ENCODE measurements at places on chromosomes 6 and 20.

DNA sequence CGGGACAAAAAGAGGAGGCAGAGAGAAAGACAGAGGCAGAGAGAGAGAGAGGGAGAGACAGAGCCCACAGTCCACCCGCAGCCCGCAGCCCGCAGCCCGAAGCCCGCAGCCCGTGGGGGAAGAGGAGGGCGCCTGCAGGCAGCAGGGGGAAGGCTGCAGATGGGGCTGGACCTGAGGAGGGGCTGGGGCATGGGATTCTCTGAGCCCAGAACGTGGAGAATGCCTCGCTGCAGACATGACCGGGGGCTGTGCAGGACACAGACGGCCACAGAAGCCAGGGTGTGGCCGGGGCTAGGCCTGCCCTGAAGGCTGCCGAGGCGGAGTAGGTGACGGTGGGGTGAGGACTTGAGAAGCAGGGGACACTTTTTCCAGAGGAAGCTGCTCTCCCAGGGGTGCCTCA lies 6.5 kb upstream of the SLCO4A1 start:
- no peak for DNase-seq

GRCh38 chr6:118387921-118388701 lies 160.0 kb upstream of the PLN start:
- no peak for DNase-seq

DNA sequence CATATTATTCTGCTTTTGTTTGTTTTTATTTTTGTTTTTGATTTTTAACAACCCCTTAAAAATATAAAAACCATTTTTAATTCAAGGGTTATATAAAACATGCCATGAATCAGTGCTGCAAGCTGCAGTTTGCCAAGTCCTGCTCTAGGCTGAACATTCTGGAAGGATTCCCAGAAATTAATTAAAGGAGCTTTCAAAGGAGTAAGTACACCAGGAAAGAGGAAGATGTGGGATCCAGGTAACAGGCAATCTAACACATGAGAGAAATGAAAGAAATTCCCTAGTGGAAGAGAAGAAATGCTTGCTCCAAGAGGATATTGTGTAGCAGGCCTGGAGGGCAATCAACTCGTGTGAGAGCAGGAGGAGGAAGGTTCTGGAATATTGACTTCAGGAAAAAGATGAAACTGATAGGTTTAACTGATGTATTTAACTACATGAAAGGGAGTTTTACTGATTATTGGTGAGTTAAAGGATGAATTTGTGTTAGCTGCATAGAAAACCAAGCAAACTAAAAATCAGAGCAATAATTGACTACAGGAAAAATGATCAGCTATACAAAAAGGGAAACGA lies 146.0 kb upstream of the PHACTR1 start:
- DNase-seq = no peak

DNA sequence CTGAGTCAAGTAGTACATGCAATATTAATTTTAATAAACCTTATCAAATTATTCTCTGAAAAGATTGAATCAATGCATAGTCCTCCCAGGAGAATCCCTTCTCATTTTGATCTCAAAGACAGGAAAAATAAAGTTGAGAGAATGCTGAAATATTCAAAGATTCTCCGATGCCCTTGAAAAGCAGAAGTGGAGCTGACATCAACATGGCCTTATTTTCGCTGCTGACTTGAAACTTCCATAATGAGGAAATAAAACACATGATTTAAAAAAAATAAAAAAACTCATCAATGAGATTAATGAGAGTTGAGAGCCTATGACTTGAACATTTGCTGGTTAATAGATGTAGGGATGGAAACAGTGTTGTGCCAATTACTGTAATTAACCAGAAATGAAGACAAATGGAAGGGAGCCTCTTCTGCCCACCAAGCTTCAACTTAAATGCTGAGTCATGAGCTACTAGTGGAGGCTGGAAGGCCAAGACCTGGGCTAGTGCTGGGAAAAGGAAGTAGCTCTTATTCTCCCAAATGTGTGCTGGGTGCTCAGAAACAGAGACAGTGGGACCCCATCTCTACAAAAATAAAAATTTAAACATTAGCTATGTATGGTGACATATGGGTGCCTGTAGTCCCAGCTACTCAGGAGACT lies 139.9 kb downstream of the BFSP1 start:
- no peak for DNase-seq

DNA sequence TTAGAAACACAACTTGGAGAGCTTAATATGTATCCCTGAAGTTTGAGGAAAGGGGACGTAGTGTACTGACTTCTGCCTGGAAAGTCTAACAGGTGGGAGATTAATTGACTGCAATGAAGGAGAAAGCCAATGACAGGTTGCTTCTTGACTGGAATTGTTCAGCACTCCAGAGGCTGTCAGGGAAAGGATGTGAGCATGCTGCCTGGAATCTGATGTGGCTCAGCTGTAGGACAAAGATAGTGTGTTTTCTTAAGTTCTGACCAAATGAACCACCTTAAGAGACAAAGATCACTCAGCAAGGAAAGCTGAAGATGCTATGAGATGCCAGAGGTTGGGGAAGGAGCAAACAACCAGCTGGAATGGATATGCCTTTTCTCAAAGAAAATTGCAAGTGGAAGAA lies 185.8 kb downstream of the PHF3 start:
- no peak for DNase-seq

DNA sequence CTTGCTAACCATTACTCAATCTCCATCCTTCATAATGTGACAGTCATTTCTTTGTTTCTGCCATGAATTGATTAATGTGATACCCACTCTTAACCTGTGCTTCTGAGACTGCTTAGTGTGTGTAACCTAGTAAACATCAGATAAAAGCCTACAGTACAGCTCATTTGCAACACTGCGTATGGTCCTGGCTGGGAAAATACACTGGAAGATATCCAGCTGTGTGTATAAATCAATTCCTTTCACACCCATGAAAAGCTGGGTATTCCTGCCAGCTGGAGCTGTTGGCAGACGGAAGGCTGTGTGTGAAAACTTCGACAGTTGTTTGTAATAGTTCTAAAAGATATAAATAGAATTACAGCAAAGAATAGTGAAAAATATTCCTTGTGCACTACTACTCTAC lies 509.2 kb downstream of the FRK start:
- DNase-seq = no peak

DNA sequence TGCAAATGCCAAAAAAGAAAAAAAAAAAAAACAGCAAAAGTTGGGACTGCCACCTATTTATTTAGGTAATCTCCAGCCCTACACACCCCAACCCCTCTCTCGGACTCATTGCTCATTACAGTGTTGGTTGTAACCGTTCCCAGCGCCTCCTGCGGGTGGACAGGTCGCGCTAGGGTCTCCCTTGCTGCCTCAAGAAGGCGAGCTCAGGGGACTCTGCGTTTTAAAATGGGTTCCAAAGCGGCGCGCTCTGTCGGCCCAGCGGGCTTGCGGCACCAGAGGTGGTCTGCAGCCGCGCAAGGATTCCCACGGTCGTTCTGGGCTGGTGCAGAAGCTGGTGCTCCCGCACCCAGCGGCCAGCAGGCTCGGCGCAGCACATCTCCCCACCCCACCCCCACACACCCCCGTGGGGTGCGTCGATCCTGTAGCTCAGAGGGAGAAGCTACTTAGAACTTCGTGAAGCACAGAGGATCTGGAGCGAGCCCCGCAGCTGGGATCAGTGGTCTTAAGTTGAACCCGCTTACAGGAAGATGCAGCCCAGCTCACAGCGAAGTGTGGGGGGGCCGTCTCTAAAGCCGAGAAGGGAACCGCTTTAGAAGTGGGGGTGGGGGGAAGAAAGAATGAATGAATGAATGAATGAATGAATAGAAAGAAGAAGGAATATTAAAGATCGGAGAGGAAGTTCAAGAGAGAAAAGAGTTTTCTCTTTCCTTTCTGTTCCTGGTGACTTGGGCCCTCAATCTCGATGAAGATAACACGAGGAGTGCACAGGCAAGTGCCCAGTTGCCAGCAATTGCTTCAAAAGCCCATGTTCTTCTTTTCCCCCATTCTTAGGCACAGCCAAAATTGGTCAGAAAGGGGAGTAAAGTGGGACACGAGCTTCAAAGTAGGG lies 780 bp downstream of the TFAP2A start:
- no peak for DNase-seq

DNA sequence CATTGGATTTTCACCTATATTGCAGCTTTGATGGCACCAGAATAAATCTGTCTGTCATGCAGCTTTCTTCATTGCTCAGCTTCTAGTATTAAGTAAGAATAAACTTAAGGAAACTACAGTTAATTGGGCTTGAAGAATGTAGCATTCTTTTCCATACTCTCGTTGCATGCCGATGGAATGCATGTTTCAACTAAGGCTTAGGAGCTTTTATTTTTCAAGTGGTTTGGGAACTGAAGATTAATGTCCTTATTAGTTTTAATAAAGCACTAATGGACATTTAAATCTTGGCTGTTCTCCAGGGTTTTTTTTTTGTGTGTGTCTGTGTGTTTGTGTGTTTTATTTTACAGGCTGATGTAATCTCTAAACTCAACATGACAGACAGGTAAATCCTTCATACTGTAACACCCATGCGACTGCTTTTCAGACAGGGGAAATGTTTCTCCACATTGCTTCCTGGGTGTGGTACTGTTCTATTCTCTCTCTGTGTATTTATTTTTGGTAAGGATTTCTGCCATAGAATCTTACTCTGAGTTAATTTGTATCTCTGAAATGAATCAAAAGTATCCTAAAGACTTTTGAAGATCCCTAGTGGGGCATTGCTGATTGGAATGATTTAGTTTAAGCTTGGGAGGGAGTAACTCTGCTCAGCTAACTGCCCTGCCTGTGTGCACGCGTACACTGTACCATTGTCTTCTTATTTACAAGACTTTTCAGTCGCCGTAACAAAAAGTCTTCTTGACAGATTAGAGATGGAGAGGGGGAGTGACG lies 38.0 kb downstream of the SLC9A8 start:
- DNase-seq = no peak

DNA sequence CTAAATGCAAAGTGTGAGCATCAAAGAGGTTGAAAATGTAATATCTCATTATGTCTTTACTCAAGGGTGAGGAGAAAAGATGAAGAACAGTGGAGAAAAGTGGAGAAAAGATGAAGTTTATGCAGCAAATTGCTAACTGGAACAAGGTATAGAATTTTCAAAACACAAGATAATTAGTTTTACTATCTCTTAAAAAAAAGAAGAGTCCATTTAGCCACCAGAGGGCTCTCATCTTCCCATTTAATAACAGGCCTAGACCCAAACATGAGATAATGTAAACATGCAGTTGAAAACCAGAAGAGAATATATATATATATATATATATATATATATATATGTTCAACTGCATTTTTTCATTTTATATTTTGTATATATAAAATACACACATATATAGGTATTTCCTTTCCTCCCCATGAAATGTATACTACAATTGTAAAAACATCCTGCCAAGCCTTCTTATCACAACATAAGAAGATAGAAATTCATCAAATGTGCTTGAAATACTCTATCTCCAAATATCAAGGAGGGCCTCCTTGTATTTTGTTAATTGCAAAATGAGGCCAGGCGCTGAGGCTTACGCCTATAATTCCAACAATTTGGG lies 78.4 kb downstream of the ADTRP start:
- DNase-seq = peak; percentile 23

DNA sequence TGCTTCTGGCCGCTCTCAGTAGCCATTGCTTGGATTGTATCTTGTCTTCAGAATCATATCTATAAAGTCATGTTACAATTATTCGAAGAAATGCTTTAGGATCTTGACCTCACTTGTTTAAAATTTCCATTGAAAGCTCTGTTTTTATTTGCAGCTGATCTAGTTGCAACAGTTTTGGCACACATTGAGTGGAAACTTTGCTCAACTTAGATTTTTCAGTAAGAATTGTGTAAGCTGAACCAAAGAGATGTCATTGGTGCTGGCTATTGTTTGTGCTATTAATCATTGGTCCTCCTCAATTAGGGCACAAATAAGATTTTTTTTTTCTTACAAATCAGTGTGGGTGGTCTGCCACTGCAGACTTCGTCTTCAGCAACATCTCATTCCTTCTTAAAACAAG lies 649.2 kb downstream of the MMUT start:
- DNase-seq = no peak

DNA sequence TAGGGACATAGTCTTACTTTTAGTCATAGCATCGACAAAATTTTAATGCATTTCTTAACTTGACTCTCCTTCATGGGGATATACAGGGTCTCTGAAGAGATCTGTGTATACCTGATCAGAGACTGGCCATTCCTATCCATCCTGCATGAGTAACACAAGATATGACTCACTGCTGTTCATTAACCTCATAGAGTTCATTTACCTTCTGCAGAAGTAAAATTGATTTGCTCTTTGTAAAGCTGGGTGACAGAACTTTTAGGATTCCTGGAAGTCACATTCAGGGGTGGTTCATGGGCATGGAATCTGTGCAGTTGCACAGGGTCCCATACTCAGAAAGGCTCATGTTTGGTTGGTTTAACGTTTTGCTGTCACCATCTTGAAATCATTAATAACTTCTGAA lies 53.2 kb downstream of the PDE7B start:
- DNase-seq = no peak

- no peak for DNase-seq
Measured at GRCh38 chr6:141316236-141316635, 816.5 kb upstream of the GJE1 start.

DNA sequence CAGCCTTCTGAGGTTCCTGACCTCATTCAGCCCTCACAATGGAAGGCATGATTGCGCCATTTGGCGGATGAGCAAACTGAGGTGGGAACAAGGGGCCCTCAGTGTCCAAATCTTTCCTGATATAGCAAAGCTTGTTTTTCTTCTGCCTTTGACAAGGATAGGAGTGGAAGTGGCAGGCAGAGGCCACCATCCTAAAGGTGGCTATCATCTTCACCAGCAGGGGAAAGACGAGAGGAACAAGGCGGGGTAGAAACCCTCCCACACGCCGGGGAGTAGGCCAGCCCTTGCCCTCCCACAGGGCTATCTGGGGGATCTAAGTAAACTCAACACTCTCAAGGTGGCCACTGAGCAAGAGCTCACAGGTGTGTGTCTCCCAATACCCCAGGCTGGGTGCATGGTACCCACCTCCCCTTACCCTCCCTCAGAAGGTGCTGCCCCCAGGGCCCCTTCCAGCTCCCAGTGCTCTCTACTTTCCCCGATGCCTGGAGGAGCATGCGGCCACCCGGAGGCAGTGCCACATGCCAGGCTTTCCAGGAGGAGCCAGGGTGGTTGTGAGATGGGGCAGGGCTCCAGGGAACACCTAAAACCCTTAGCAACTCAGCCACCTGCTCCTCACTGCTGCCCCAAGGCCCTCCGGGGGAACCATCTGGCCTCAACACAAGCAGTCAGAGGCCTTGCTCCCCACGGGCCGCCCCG lies 11.2 kb downstream of the SPDEF start:
- DNase-seq = no peak

GRCh38 chr6:142414462-142415250 lies 112.8 kb downstream of the ADGRG6 start:
- DNase-seq = no peak

- DNase-seq = no peak
Measured at GRCh38 chr6:145865595-145865994, 51.0 kb upstream of the FBXO30 start.

DNA sequence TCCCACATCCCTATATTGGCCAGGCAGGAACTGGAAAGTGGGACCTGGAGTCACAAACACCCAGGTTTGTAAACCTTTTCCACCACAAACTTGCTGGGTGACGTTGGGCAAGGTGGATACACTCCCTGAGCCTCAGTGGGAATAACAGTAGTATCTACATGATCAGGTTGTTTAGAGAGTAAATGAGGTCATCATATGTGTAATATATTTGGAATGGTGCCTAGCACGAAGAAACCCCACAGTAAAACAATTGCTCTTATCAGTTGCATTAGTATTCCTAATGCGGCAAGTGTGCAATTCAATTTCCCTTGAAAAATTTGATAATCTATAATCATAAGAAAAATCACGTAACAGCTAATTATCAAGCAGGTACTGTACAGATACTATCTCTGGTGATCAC lies 51.9 kb downstream of the HIVEP2 start:
- no peak for DNase-seq

Data from HL-60 (cell line).